ENCODE measurements at places on chromosomes 12 and 14.

DNA sequence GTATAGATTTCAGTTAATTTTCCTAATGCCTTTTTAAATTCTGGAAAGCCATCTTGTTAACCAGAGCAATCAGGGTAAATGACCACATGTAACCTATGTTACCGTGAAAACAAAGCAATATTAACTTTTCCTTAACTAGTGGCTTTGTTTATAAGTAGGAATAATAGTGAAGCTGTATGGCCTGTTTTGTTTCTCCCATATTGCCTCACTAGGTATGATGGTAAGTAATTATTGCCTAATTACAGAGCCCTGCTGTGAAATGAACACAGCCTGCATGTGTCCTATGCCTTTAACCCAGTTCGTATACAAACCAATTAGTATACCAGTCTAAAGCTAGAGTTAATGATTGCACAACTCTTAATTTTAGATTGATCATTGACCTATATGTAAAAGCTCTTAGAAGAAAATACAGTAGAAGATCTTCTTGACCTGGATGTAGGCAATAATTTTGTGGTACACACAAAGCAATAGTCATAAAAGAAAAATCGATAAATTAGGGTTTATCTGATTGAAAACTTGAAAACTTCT, 249.9 kb downstream of the CCDC91 start:
- DNase-seq = no peak

GRCh38 chr12:127984386-127985055, 282.4 kb upstream of the TMEM132C start:
- no peak for DNase-seq

GRCh38 chr12:108403952-108404351, 64.8 kb upstream of the CMKLR1 start:
- DNase-seq = no peak

DNA sequence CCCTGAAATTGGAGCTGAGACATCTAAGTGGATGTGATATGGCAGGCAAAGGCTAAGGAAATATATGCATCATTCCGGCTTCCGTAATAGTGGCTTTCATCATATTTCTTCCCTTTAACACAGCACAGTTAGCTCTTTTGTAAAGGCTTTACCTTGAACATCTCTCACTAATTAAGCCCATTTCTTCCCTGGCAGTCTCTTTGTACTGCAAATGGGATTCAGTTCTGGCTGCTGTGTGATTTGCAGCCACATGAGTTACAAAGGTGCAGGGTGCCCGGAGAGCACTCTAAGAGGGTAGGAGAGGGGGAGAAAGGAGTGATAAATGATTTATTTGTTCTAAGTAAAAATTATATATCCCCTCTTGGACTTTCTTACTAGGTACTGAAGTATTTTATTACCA, 232.1 kb upstream of the CCDC196 start:
- no peak for DNase-seq

DNA sequence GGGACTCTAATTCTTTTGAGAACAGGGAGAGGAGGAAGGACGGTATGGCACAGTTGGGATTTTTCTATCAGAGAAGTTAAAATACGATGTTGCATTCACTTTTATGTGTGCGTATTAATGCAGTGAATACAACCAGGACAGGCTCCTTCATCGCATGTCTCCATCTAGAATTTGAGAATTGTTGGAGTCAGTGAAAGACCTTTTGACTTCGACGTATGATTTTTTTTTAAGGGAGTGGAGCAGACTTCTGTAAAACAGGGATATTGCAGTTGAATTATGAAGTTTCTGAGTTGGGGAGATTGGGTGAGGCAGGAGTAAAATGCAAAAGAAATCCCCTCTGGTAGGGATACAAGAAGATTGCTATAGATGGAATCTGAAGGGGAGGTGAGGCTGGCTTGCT, 9.6 kb upstream of the TBX3 start:
- DNase-seq = no peak

DNA sequence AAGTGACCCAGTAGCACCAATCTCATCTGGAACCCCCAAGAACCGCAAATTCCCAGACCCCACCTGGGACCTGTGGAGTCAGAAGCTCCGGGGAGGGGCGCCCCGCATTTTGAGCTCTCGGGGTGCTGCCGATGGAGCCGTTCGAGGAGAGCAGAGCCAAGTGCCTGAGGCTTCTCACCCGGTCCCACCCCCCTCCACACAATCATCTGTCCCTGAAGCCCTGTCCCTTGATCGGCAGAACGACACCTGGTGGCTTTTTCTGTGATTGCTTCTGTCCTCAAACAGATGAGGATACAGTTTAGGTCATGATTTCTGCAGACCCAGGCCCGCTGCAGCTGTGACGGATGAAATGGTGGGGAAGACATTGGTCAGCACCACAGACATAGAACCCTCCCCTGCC, 74.7 kb downstream of the NOC4L start:
- DNase-seq = no peak

- no peak for DNase-seq
Measured at GRCh38 chr12:94405413-94406116, 54.1 kb downstream of the CEP83 start.
